ENCODE measurements at places on chromosomes 7 and 10.

DNA sequence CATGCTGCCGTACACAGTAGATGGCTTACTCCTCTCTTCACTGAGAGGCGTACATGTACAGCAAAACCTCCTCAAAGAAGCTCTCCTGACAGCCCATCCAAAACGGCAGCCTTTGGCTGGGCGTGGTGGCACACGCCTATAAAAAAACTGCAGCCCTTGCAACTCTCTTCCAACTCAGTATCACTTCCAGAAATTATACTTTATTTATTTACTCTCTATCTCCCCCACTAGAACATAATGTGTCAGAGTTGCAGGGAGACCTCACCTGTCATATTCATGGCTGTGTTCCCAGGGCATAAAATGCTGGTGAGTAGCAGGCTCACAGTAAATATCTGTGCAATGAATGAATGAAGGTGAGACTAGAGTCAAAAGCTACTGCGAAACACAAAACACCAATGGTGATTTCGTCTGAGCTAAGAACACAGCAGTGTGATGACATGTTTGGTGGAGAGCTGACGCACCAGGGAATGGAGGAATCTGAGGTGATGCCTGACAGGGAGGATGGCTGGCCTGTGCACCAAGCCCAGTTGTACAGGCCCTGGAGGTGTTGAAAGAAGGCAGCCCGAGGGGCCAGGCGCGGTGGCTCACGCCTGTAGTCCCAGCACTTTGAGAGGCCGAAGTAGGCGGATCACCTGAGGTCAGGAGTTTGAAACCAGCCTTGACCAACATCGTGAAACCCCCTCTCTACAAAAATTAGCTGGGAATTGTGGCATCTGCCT is 55.3 kb downstream of the COBL start:
- DNase-seq, result no peak

GRCh38 chr10:126060261-126060931 is 164.0 kb downstream of the FANK1 start:
- DNase-seq, result no peak

GRCh38 chr7:49669692-49670260 is 103.7 kb upstream of the VWC2 start:
- no peak for DNase-seq

GRCh38 chr10:116073001-116073400 is 200.0 kb downstream of the GFRA1 start:
- DNase-seq, result no peak

GRCh38 chr7:77442636-77443035 is 26.5 kb upstream of the GSAP start:
- DNase-seq, result no peak

GRCh38 chr10:27248215-27248614 is 7.6 kb upstream of the ACBD5 start:
- DNase-seq, result no peak

DNA sequence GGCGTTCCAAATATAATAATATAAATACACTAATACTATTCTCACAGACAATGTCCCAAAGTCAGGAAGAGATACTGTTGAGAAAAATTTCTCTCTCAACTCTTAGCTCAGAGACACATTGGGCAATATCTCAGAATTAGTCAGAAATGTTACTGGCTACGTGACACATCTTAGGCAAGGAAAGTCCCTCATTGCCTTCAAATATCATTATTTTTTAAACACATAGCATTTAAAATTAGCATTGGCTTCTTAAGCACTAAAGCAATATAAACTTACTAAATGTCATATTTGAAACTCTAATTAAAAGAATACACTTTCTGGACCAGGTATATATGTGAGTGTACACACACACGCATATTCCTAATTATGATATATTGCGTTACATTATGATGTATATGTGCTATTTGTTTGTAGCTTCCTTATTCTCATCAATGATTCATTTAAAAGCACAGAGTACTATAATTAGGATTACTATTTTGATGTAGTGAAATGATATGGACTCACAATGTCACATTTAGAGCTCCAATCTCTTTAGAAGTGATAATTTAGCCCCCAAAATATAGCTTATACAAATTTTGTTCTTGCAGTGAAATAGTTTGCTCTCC is 255.8 kb downstream of the TWIST1 start:
- no peak for DNase-seq

GRCh38 chr10:31961277-31962074 is 32.8 kb upstream of the ARHGAP12 start:
- no peak for DNase-seq

DNA sequence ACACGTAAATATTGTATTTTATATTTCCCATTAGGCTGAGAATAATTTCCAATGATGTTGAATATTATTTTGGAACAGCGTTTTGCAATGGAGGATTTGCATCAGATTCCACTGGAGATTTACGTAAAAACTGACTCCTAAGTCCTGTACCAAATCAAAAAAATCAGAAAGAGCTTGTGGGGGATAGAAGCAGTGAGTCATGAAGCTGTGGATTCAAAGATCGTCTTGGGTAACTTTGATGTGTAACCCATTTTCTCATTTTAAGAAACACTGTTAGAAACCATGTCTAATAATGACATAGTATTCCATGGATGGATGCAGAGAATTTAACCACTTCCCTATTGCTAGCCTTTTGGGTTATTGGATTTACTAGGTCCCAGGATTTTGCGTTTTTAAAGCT is 158.6 kb downstream of the INHBA start:
- no peak for DNase-seq

GRCh38 chr10:106082865-106083264 is 1081.6 kb downstream of the SORCS1 start:
- no peak for DNase-seq

DNA sequence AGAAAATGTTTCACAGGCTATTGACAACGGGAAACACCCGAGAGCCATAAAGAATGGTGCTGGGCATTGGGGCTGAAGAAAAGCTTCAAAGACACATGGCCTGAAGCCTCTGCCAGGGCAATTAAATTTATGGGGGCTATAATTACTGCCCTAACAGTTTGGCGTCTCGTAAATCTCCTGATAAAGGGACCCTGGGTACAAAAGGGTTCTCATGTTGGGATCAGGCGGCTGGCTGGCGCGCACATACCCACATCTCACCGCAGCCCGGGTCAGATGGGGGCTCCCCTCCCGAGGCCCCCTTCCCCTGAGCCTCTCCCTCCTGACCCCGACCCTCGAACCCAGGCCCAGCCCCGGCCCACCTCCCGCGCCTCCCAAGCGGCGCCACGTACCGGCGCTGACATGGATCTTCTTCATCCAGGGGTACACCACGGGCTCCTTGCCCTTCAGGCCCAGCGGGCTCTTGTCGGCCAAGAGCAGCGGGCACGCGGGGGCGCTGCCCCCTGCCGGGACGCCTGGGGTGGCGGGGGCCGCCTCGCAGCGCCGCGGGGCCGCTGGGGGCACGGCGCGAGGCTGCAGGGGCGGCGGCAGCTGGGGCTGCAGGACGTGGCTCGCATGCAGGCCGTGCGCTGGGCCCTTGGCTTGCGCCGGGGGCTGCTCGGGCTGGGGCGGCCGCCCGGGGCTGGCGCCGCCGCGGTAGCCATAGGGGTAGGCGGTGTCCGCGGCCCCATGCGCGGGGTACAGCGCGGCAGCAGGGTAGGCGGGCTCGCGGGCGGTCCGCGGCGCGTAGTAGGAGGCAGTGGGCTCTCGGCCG is 623 bp downstream of the HOXA4 start:
- no peak for DNase-seq

GRCh38 chr7:119007236-119007635 is 782.7 kb downstream of the ANKRD7 start:
- DNase-seq, result no peak

DNA sequence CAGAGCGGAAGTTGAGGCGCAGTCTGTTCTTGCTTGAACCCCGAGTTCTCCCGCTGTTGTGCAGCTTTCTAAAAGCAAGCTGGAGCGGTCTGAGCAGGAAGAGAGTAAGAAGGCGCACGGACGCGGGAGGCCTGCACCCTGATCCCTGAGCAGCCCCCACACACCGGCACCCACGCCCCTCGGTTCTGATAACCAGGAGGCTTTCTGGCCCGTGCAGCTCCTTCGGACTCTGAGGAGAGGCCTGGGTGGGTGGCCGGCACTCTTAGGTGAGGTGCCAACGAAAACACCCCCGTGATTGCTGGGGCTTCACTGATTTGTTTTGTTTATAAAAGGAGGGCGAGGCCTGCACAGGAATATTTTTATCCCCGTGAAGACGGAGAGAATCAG is 28.9 kb downstream of the AMZ1 start:
- DNase-seq, result no peak

DNA sequence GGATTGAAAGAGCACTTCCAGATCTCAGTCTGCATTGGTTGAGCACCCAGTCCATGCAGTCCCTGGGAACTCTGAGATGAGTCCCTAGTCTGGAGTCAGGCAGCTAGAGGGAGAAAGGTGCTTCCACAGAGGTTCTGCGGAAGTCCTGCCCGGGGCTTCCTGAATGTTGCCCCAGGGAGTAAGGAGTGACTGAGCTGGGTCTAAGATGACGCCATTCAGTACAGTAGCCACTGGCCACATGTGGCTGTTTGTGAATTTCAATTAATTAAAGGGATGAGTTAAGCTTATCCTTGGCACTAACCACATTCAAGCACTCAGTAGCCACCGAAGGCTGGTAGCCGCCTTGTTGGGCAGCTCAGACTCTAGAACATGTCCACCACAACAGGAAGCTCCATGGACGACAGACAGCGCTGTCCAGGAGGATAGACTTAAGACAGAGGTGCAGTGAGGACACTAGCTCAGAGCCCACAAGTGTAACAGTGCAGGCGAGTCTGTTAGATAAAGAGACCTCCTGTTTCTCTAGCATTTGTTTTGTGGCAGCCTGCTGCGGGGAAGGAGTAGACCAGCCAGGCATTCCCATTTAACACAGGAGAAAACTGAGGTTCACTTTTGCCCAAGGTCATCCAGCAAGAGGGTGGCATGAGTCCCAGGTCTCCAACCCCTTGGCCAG is 101.6 kb upstream of the PPIF start:
- no peak for DNase-seq

DNA sequence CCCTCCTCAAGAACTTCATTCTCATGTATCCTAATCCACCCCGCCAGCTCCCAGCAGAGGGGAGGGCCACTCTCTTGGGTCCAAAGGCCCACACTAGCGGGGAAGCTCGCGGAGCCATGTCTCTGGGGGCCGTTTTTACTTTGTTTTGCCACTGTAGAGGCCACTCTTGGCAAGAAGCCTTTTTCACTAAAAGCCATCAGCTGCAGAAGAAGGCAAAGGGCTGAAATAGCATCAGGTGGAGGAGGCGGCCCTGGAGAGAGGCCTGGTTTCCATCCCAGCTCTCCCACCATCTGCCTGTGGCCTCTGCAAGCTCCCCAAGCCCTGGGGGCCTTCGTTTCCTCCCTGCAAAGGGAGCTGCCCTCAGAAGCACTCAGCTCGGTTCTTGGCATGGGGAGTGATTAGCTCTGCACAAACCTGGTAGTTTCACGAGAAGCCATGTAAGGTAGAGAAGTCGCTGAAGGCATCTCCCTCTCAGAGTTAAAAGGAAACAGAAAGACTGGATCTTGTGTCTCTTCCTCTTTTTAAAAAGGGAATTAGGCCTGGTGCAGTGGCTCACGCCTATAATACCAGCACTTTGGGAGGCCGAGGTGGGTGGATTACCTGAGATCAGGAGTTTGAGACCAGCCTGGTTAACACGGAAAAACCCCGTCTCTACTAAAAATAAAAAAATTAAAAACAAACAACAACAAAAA is 70.3 kb downstream of the PARP12 start:
- DNase-seq, result no peak

DNA sequence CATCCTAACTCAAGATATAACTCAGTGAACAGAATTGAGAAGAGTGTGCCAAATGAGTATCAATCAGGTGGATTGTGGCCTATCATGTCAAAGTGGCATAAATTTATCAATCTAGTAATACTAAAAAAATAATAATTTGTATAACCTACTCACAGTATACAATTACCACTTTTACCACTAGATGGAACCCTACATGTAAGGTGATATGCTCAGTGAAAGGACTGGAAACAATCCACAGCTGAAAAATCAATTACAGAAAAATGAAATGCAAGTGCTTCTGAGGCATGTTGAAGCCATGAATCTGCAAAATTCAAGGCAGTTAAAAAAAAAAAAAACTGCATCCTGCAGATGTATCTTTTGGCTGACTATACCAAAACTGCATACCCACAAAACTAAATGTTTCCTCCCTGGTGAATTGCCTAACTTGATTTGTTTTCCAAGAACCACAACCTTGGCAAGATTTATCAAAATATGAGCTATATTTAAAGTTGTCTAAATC is 13.9 kb downstream of the ARHGAP19 start:
- DNase-seq, result no peak

DNA sequence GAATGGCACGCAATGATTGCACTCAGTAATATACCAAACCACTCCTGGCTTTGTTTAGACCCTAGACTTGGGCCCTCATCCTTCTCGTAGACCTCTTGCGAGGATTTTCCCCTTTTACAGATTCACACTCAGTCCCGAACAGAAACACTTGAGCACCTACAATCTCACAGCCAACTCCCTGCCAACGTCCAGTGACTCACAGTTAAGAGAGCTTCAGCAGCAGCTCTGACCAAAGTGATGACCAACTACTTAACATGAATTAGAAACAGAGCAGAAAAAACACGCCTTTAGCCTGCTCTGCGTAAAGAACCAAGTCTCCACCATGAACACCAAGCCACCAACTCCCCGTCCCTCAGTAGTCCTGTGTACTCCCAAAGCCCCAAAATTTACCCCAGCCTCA is 2.2 kb downstream of the DNAJC30 start:
- no peak for DNase-seq

GRCh38 chr7:7323352-7323751 is 141.0 kb downstream of the C1GALT1 start:
- no peak for DNase-seq

GRCh38 chr7:31028417-31028992 is 23.6 kb upstream of the ADCYAP1R1 start:
- no peak for DNase-seq

DNA sequence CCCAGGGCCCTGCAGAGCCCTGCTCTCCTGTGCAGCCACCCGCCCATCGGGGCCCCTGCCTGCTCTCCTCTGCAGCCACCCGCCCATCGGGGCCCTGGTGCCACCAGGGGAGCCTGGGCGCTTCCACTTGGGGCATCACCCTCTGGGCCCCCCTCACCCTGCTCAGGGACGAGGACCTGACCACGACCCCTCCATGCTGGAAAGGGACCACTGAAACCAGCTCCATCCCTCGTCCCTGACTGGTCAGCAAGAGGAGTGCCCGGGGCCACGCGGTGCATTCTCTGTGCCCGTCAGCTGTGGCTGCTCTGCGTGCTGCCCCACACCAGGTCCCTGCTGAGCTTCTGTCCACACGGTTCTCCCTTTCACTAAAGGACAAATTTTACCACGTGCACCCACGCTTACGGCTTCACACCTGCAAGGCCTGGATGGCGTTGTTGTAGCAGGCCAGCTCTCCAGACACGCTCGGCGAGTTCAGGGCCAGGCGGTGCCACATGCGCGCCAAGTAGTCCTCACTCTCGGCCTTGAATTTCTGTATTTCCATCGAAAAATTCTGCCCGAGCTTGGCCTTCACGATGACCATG is 57.6 kb downstream of the CFAP46 start:
- no peak for DNase-seq

- DNase-seq, result no peak
Measured at GRCh38 chr10:44343843-44344242, 41.1 kb downstream of the CXCL12 start.

DNA sequence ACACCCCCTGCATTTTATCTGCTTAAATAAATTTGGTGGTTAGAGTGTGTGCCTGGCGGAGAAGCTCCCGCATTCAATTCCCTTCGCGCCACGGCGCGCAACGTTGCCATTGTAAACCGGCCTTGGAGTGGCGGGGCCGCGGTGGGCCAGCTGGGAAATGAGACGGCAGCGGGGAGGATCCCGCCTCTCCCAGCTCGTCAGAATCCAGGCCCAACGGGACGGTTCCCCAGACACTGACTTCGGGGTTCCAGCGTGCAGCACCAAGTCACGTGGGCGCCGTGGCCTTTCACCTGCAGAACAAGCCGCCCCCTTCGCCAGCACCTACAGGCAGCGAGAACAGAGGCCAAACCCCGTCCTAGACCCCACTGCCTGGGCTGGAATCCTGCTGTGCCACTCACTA is 103.4 kb downstream of the GRID1 start:
- DNase-seq, result no peak

Measured in cortex of kidney (tissue), 1 donor.